ENCODE measurements at places on chromosomes 7 and 10. TPM values are rescaled to one million over a fixed set of nuclear protein-coding genes. Genes with fewer than 3 reads are reported as not detected.

Gene HKDC1
- total RNA-seq: under 0.01 TPM

Gene OPN4
- not detected for total RNA-seq

Gene PVRIG
- not detected for total RNA-seq

Gene C10orf120
- total RNA-seq: not detected

Gene EEPD1
- 1.7 TPM for total RNA-seq

Gene CH25H
- total RNA-seq: 0.30 TPM

Gene ST8SIA6
- 0.67 TPM for total RNA-seq

Gene HHEX
- total RNA-seq: 1.6 TPM

Gene MRM2
- 23.2 TPM for total RNA-seq

Gene GNG11
- total RNA-seq: 15.8 TPM

Gene PRF1
- not detected for total RNA-seq

Gene TDRD1
- not detected for total RNA-seq

Gene OR2A5
- not detected for total RNA-seq

Gene CUTC
- total RNA-seq: 12.8 TPM

Gene SUGCT
- total RNA-seq: 3.1 TPM

Gene OR9A2
- total RNA-seq: not detected

Gene AKR1C2
- 3.9 TPM for total RNA-seq

Gene SEMA3A
- total RNA-seq: 34.0 TPM

Gene GRM3
- not detected for total RNA-seq

Gene MKI67
- total RNA-seq: 35.1 TPM

Gene CUZD1
- 0.45 TPM for total RNA-seq

Gene TMEM176A
- total RNA-seq: 0.15 TPM

Gene PTPN20
- 0.45 TPM for total RNA-seq

Gene CALHM3
- not detected for total RNA-seq

Gene SFXN2
- total RNA-seq: 2.5 TPM

Gene ODAD2
- 0.59 TPM for total RNA-seq

Gene VKORC1L1
- 9.7 TPM for total RNA-seq

Gene RADIL
- total RNA-seq: 2.2 TPM

Gene MRPS17
- 8.9 TPM for total RNA-seq

Gene GCK
- total RNA-seq: 0.74 TPM

Gene UPP1
- total RNA-seq: 16.1 TPM

Gene FUOM
- 32.7 TPM for total RNA-seq

Gene DNA2
- total RNA-seq: 9.6 TPM

Gene DRGX
- not detected for total RNA-seq

Gene INMT
- total RNA-seq: 2.1 TPM

Gene ENKUR
- not detected for total RNA-seq

Gene ZSCAN25
- 4.7 TPM for total RNA-seq

Gene TEX36
- total RNA-seq: not detected

Gene GBX1
- total RNA-seq: not detected

Gene SFTPA1
- not detected for total RNA-seq

Gene STK17A
- 25.9 TPM for total RNA-seq

Gene CPVL
- total RNA-seq: not detected

Gene STAG3
- 0.84 TPM for total RNA-seq

Gene PIK3CG
- not detected for total RNA-seq

Gene SEC61A2
- 3.0 TPM for total RNA-seq

Gene NEBL
- 1.3 TPM for total RNA-seq

Gene CCDC3
- 0.45 TPM for total RNA-seq

Gene TSPAN13
- 7.2 TPM for total RNA-seq
